NCI-H2107 (cell line): ENCODE measurements at places on chromosomes 12 and 14.

DNA sequence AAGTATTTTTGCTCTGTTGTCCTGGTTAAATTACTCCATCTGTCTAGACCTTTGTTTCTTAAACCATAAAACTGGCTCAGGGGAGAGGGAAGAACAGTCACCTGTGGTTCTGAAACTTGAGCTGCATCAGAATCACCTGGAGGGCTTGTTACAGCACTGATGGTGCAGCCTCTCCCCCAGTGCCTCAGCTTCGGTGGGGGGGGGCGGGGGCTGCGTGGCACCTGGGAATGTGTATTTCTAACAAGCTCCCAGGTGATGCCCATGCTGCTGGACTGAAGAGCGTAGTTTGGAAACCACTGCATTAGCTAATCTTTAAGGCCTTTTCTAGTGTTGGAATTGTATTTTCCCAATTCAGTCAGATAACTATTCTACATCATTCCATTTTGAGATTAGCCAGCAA, 42.7 kb downstream of the GPHB5 start:
- DNase-seq, result no peak

- no peak for DNase-seq
Measured at GRCh38 chr14:85597701-85598100, 67.8 kb downstream of the FLRT2 start.

DNA sequence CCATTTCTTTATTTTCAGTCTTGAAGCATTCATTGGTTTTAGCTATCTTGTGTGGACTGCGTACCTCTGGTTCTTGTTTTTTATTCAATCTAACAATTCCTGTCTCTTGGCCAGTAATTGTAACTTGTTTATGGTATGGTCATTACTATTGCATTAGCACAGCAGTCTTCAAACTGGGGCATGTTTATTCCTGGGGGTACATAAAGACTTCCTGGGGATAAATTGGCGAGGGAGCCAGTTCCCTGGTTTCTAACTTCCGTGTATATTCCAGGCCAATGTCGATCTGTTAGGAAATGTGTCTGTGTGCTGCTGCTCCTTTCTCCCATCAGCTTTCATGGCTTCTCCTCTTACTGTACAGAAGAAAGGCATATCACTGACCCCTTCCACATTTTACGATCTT, 13.7 kb upstream of the EVL start:
- no peak for DNase-seq

GRCh38 chr14:105526776-105527380, 495 bp downstream of the TMEM121 start:
- DNase-seq, result no peak

DNA sequence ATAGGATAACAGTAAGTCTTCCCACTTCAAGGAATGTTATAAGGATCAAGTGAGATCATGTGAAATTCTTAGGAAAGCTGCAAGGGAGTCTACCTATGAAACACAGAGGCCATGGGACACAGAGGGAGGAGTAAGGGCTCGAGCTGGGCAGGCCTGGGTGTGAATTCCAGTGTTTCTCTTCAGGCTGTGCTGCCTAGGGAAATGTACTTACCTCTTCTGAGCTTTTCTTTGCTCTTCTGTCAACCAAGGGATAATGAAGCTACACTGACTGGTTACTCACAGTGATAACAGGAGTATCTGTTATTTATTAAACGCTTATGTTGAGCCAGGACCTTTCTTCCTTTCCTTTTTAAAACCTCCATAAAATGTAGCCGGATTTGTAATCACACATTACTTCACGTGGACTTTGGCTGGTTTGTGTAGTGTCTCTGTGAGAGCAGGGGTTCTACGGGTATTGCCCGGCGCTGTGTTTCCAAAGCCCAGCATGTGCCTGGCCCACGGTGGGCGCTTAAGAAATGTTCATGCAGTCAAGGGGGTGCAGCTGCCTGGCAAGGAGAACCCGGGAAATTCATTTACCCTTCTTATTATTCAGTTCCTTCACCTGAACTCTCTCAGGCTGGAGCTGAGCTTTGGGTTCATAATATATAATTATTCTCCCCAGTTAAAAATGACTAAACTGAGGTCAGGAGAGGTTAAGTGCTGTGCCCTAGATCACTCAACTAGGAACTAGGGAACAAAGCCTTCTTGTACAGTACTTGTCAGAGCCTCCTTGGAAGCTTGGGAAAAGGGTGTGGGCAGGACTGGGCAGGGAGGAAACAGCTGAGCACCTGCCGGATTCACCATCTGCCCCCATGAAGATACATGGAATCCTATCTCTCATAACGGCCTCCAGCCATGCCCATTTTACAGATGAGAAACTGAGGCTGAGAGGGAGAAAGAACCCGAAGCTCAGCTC, 214.2 kb downstream of the CACNA1C start:
- no peak for DNase-seq

DNA sequence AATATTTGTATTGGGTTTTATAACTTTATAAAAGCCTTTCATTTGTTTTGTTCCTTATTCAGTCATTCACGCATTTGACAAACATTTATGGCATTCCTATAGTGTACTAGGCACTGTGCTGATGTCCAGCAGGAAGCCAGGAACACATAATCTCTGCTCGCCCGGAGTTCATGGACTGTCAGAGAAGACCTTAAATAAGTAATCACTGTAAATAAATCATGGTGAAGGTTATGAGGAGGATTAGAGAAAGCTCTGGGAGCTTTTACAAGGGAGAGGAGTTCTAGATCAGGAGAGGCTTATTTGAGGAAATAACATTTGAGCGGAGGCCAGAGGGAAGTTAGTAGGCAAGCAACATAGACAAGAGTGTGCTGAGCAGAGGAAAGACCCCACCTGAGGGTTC, 1.4 kb upstream of the RDH11 start:
- no peak for DNase-seq

DNA sequence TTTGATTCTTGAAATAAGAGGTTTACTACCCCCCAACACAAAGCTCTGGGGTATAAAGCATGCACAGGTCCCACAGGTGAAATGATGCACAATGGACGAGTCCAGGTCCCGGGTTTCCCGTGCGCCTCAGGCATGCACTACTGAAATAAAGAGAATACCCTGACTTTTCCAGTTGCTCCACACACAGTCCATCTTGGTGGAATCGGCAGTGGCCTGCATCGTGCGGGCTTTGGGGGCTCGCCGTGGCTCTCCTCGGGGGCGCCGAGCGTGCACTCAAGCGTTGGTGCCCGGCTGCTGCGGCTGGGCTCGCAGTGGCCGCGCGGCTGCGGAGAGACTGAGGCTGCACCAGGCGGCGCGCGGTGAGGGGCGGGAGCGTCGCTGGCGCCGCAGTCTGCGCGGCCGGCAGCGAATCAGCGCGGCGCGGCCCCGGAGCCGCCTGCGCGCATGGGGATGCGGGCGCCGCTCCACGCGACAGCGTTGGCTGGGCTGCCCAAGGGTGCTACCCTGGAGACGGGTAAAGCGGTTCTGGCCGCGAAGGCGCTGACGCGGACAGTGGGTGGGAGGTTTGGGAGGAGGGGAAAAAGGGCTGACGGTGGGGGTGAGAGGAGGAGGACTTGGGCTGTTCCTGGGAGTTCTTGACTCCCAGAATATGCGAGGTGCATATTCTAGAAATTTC, 53.8 kb upstream of the CCDC175 start:
- peak; percentile 24 for DNase-seq

GRCh38 chr14:92702441-92702918, 45.9 kb downstream of the LGMN start:
- DNase-seq, result no peak

DNA sequence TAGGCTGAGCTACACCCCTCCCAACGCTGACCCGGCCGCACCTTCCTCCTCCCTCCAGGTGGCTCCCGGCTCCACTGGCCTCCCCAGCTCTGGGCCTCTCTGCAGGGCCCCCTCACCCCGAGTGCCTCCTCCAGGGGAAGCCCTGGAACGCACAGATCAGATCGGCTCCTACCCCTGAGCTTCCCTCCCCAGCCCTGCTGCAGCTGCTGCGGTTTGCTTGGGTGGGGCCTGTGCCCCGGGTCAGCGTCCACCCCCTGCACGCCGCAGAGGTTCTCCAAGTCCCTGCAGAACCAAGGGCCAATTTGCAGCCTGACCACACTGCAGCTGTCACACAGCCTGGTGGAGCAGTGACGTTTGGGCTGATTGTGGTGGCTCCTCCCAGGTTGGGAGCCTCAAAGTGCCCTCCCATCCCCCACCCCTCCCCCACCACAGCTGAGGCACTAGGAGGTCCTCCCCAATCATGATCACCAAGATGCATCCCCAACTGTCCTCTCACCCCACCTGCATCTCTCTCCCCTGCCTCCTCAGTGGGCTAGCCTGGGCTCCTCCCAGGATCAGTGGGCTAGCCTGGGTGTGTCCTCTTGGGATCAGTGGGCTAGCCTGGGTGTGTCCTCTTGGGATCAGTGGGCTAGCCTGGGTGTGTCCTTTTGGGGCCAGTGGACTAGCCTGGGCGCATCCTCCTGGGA, 12.8 kb upstream of the FBRSL1 start:
- no peak for DNase-seq

GRCh38 chr12:120229071-120229486, 28.2 kb upstream of the RPLP0 start:
- DNase-seq, result no peak

DNA sequence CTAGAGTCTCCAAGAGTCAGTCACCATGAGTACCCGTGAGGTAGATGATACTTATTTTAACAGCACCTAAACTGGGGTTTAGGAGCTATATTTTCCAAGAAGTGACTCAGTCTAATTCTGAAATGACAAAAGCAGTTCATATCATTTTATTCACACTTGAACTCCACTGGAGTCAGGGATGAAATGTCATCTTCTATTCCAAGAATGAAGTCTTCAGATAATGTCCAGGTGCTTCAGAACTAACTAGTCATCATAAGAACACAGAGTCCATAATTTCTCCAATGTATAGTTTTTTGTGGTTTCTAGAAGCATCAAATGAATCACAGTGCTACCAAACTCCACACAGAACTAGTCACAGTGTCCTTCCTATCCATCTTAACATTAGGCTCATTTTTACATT, 13.3 kb downstream of the DNM1L start:
- DNase-seq, result no peak

GRCh38 chr12:1448336-1448735, 146.0 kb downstream of the FBXL14 start:
- DNase-seq, result no peak

- no peak for DNase-seq
Measured at GRCh38 chr12:32549675-32550079, 129.4 kb upstream of the DNM1L start.

DNA sequence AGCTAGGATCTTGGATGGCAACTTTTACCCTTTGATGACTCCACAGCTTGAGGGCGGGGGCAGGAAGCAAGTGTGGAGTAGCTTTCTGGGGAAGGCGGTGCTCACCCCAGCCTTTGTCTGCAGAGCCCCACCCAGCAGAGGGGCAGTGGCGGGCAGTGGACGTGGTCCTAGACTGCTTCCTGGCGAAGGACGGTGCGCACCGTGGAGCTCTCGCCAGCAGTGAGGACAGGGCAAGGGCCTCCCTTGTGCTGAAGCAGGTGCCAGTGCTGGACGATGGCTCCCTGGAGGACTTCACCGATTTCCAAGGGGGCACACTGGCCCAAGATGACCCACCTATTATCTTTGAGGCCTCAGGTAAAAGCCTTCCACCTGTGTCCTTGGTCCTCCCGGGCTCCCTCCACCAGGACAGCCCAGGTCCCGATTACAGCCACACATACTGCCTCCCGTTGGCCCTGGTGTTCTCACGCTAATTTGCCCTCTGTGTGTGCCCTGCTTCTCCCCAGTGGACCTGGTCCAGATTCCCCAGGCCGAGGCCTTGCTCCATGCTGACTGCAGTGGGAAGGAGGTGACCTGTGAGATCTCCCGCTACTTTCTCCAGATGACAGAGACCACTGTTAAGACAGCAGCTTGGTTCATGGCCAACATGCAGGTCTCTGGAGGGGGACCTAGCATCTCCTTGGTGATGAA, 1.2 kb downstream of the TAPBPL start:
- no peak for DNase-seq

GRCh38 chr12:111469401-111469800, 63.7 kb downstream of the SH2B3 start:
- DNase-seq, result no peak

DNA sequence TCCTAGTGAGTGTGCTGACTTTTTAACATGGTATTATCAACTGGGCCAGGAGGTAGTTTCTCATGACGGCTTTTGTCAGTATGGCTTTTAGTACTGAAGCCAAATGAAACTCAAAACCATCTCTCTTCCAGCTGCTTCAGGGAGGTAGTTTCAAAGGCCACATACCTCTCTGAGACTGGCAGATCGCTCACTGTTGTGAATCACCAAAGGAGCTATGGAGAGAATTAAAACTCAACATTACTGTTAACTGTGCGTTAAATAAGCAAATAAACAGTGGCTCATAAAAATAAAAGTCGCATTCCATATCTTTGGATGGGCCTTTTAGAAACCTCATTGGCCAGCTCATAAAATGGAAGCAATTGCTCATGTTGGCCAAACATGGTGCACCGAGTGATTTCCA, 141.1 kb downstream of the HMGA2 start:
- no peak for DNase-seq
